NCI-H1436 (cell line): ENCODE measurements at places on chromosomes 7 and 10.

GRCh38 chr7:6423942-6424701 is 23.6 kb downstream of the DAGLB start:
- no peak for DNase-seq

DNA sequence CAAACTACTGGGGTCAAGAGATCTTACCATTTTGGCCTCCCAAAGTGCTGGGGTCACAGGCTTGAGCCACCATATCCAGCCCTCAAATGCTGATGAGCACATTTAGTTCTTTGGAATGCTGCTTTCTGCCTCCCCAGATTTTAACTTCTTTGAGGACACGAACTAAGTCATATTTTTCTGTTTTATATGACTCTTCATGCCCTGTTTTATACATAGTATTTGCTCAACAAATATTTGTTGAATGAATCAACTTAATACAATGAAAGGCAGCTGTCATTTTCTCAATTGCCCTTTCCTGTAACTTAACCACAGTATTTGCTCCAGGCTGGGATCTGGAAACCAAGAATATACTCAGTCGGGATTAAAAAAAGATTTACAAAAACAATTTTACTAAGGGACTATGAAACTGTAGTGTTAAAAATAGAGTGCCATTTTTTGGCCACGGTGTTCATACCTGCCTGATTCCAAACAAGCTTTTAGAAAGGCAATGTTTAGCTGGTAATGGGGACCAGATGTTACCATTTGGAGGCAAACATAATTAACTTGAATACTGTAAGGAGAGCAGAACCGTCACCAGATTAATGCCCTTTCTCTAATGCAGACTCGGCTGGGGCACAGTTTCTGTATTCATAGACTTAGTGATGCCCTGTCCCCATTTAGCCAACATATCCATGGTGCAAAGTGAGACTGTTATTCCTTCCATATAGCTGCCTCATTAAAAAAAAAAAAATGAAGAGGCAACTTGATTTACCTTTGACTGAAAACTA is 117.6 kb downstream of the NRP1 start:
- DNase-seq = peak; percentile 42

- DNase-seq = no peak
Measured at GRCh38 chr7:47330026-47330425, 251.9 kb downstream of the TNS3 start.

DNA sequence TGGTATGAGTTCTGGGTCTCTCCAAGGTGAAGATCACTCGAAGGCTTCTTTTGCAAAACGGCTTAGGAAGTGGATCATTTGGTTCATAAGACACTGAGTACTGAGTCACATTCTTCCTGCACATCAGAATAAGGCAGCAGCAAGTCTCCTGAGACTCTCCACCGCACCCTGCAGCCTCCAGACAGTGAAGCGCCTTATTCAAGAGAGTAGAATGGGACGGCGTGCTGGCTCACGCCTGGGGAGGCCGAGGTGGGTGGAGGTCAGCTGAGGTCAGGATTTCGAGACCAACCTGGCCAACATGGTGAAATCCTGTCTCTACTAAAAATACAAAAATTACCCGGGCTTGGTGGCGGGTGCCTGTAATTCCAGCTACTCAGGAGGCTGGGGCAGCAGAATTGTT is 70.3 kb downstream of the C10orf143 start:
- no peak for DNase-seq

DNA sequence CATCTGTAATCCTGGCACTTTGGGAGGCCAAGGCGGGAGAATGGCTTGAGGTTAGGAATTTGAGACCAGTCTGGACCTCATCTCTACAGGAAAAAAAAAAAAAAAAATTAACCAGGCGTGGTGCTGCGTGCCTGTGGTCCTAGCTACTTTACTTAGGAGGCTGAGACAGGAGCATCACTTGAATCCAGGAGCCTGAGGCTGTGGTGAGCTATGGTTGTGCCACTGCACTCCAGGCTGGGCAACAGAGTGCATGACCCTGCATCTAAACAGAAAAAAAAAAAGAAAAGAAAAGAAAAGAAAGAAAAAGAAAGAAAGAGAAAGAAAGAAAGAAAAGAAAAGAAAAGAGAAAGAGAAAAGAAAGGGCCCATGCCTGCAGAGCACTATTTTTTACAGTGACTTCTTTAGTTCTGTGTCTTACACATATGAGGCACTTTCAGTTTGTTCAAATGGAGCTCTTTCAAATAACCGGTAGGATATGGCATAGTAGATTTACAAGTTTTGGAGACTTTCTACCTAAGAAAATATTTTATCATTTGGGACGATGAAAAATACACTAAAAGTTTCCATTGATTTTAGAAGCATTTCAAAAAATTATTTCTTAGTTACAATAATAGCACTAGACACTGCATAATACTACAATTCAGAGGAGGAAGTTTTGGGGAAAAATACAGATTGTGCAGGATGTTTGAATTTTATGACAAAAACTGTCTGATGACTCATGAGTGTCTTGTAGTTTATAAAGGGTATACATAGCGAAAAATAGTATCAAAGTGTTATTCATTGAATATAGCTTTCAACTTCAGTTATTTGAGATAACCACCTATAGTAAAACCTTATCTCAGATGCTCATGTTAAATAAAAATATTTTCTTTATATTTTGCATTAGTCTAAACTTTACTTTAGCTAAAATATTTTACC is 75.9 kb downstream of the MDFIC start:
- no peak for DNase-seq

GRCh38 chr7:114083166-114084001 is 164.6 kb upstream of the PPP1R3A start:
- DNase-seq = no peak

DNA sequence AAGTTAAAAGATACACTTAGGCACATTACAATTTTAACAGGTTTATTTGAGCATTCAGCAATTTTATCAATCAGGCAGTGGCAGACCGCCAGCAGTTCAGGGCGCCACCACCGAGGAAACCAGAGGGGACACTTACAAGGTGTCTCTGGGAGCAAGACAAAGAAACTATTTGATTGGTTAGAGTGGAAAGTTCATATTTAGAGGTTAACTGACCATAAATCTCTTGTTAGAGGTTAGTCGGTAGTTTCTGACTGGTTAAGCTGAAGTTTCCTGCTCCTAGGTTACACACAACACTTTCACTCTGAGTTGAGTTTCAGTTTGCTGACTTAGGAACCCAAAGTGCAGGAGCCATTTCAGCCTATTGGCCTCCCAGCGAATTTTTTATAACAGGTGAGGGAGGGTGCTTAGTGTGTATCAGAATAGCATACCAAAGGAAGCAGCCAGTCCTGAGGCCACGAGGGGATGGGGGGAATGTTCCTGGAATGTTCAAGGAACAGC is 10.8 kb upstream of the PVRIG start:
- no peak for DNase-seq

DNA sequence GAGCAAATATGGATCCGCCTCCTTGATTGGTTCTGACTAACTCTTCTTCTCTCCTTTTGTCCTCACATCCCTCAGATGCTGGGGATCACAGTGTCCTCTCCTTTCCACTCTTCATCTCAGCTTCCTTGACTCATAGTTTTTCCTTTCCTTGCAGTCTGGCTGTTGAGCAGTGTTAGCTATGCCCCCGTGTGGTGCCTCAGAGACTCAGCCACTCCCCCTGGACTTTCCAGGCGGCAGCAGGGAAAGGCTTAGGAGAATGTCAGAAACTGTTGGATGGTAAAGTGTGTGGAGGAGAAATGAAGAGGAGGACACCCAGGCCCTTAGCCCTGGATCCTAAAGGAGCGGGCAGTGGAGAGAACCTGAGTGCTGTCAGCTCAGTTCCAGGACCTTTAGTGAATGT is 267.5 kb downstream of the CELF2 start:
- no peak for DNase-seq

GRCh38 chr10:104750291-104750690 is 109.2 kb downstream of the SORCS3 start:
- DNase-seq = no peak

GRCh38 chr10:96714031-96714590 is 6.2 kb downstream of the PIK3AP1 start:
- DNase-seq = no peak

GRCh38 chr10:84026821-84027257 is 112.5 kb upstream of the GHITM start:
- no peak for DNase-seq

DNA sequence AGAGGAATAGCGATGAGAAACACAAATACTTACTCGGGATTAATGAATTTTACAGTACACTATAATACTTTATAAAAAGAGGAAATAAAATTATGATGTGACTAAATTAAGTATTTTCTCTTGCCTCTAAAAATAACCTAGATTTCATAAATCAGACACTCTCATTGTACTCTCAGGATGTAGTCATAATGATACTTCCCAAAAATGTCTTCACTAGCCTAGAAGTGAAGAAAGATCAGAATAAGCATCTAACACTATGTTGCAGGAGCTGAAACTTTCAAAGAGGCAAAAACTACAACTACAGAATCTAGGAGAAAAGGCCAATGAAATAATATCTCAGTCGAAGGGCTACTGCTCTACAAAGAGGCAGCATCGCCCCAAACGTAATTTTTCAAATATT is 49.4 kb downstream of the DNAJC1 start:
- DNase-seq = no peak

DNA sequence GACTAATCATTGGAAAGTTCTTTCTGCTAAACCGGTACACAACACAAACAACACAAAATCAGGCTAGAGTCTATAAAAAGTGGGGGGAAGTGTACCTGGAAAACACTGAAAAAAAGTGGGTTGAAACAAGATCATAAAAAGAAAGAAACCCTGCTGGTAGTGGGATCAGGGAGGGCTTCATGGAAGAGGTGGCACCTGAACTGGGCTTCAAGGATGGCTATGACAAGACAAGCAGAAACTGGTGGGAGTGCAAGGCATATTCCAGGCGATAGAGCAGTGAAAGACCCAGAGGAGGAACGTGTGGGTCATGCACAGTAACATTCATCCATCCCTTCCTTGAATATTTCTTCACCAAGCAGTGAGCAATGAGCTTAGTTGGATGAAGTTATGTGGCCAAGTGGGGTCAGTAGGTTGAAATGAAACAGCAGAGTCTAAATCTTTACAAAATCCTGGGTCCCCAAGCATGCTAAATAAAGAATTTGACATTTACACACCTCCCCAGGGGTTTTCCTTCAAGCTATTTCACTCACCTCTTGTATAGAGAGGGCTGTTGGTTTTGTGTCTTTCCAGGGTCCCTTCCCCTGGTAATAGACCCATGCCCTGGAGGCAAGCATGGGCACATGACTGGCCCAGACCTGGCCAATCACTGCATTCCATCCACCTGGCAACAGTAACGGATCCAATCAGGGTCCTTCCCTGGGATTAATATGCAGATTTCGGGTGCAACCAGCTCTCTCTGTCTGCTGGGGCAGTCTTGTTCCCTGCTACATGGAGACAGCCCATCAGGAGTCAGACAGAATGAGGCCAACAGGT is 38.2 kb downstream of the SPOCK2 start:
- DNase-seq = no peak

- no peak for DNase-seq
Measured at GRCh38 chr10:102140218-102140617, 7.4 kb downstream of the PPRC1 start.

GRCh38 chr7:156478486-156478885 is 162.1 kb upstream of the RNF32 start:
- DNase-seq = no peak

GRCh38 chr10:90819911-90820310 is 37.9 kb downstream of the HTR7 start:
- DNase-seq = no peak

- no peak for DNase-seq
Measured at GRCh38 chr7:130943336-130943901, 209.4 kb upstream of the KLF14 start.

DNA sequence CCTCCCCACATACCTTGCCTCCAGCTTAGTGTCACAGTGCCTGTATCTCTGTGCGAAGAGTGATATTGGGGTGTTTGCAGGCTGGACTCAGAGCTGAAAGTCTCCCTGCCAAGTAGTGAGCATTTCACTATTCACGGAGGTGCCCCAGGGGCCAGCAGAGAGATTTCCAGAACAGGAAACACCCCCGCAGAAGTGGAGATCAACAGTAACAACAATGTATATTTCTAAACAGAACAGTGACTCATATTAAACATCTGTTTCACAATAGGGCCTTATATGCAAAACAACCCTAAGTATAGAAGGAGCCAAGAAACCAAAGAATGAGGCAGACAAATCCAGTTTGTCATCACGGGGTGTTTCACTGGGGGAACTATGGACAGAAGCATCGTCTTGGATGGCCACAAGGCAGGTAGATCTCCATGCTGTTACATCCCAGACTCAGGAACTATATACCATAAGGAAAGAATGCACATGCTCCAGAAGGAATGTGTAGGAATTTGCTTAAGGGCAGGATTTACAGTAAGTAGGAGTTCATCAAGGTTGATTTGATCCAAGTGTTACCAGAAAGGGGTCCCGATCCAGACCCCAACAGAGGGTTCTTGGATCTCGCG is 29.3 kb upstream of the CCL24 start:
- DNase-seq = no peak

- DNase-seq = no peak
Measured at GRCh38 chr7:20911081-20911480, 124.4 kb upstream of the SP8 start.

GRCh38 chr10:78516756-78517155 is 483.1 kb downstream of the RPS24 start:
- DNase-seq = no peak

DNA sequence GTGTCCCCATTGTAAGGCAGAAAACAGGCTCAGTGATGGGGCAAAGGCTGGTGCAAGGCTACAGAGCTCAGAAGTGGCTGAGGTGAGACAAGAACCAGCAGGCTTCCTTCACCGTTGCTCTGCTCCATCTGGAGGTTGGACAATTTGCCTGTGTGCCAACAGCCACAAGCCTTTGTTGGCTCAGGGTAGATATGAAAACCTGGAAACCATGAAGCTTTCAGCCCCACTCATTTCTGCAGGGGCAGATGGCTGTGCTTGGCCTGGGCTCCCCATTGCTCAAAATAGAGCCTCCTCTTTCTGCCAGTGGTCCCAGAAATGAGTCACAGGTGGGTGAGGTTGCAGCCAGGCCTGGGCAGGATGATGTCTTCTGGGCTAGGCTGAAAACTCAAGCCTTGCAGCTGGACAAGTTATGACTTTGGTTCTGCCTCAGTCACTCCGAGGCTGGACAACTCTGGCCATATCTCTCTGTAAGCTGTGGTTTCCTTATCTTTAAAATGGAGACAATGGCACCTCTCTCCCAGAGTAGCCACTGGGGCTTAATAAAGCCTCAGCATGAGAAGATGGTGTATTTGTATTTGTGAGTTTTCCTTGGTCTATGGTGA is 12.2 kb upstream of the ZNF273 start:
- DNase-seq = no peak

DNA sequence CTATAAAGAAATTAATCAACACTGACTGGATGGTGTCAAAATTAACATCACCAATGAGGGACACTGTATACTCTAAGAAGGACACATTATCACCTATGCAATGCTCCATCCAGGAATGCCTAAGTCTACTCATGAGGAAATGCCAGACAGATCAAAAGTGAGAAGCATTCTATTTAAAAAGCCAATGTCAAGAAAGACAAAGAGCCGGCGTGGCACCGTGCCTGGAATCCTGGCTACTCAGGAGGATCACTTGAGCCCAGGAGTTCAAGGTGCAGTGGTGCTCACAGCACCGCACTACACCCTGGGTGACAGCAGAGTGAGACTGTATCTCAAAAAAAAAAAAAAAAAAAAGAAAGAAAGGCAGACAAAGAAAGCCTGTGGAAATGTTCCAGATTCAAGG is 45.5 kb upstream of the ANAPC16 start:
- DNase-seq = no peak
